ENCODE measurements at places on chromosomes 7 and 10.

DNA sequence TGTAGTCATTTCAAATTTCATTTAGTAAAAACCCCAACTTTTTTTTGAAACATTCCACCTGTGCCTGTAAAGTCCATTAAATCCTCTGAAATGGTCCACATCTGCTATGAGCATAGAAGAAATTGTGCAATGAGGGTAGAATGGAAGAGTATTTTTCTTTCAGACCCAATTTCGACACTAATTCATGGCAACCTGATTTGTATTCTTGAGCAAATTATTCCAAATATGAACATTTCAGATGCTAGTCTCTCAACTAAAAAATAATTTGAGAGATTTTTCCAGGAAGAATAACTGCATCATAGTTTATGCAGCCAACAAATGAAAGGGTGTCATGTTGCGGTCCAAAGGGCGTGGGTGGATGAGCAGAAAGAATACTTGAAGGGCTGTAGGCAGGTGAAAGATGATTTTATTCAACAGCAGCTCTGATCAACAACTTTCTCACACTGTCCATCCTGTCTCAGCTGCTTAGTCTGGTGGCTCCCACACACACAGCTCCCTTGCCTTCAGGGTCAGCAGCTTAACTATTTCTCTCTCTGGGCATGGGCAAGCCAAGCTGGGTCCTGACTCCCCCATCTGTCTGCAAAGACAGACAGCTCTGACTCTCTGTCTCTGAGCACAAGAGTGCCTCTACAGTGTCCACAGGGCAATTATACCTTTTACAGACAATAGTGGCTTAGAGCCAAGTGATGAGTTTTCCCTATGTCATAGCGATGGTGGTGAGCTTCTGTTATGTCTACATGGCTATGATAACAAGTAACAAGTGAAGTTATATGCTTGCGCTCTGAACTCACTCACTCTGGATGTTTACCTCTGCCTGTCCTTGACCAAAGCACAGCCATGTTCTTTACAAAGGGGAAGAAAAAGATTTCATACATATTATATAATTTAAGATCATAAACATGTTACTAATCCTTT lies 11.5 kb downstream of the STEAP2 start:
- DNase-seq = no peak

DNA sequence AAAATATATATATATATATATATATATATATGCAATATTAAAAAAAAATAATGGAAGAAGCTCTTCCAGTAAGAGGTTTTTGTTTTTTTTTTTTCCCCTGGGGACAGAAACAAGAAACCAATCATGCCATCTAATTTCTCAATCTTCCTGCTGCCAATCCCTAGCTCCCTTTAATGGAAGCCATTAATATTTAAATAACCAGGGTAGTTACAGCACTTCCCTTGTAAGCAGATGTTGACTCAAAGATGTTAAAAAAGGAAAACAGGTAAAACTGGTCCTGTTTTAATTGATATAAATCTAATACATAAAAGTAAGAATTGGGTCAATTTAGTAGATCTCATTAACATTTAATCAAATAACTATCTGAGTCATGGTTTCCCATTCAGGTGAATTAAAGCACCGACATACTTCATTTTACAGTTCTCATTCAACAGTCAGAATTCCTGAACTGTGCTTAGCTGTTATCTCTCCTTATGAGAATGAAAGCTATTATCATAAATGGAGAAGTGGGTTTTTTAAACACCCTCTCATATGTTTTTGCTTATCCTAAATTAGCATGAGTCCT lies 22.6 kb downstream of the CPVL start:
- no peak for DNase-seq

- DNase-seq = no peak
Measured at GRCh38 chr10:71040343-71040742, 152.0 kb upstream of the PCBD1 start.

GRCh38 chr10:59007307-59008025 lies 169.0 kb upstream of the PHYHIPL start:
- DNase-seq = no peak

- DNase-seq = no peak
Measured at GRCh38 chr10:103734731-103735130, 120.6 kb downstream of the SH3PXD2A start.

GRCh38 chr10:114408968-114409444 lies 4.7 kb upstream of the AFAP1L2 start:
- DNase-seq = no peak

GRCh38 chr7:14688208-14688607 lies 214.3 kb downstream of the DGKB start:
- DNase-seq = no peak

GRCh38 chr10:6542999-6543430 lies 37.1 kb downstream of the PRKCQ start:
- peak; percentile 78 for DNase-seq

DNA sequence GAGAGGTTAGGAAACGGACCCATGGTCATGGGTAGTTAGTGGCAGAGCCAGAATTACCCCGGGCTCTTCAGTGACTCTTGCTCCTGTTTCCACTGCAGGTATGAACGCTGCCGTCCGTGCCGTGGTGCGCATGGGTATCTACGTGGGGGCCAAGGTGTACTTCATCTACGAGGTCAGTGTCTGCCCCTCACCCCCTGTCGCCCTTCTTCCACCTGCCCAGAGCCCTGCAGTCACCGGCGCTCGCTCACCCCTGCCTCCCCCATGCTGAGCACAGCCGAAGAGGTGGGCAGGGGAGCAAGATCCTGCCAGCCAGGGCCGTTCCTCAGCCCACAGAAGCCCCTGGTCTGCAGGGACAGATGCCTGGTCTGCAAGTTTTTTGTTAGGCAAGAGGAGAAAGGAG lies 14.9 kb downstream of the PFKP start:
- DNase-seq = no peak

GRCh38 chr7:108156897-108157605 lies 26.9 kb upstream of the LAMB4 start:
- DNase-seq = no peak

DNA sequence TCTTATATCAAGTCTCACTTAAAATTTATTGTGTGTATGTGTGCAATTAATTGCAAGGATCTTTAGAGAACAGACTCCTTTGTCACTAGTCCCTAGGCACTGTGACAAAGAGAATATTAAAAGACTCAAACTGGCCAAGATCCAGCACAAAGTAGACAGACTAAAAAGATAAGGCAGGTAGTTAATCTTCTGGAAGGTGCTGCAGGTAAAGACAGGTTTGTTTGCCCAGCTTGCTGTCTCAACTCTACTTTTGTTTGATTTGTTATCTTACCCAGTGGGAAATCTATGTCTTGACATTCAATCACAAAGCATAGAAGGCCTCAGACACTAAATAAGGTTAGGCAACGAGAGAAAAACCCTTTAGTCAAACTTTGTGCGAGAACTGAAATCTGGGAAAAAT lies 807.9 kb upstream of the LRRN3 start:
- no peak for DNase-seq

- DNase-seq = no peak
Measured at GRCh38 chr10:105585171-105585570, 944.1 kb downstream of the SORCS3 start.

DNA sequence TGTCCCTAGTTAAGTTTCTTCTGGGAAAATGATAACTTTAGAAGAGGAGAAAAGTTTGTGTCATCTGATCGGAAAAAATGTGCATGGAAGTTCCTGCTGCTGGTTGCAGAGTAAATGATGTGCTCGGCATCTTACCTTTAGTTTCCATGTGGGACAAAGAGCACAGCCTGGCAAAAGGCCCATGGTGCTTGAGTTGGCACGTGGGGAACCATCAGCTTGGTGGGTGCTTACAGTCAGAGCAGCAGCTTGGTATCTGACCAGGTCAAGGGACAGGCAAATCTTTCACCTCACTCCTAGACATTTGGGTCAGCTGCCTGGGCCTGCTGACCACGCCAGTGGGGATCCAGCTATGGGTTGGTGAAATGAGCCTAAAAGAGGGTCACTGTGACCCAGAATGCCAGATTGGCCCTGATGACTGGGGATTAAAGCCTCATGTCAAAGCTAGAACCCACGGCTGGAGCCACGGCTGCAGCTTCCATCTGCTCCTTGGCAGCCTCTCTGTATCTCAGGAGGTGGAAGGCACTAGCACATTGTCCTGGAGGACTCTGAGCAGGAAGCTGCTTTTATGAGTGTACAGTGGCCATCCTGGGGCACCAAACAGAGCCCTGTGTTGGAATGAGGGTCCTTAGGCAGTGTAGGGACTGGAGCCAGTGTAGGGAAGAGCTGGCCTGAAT lies 24.7 kb downstream of the VWC2 start:
- DNase-seq = no peak

DNA sequence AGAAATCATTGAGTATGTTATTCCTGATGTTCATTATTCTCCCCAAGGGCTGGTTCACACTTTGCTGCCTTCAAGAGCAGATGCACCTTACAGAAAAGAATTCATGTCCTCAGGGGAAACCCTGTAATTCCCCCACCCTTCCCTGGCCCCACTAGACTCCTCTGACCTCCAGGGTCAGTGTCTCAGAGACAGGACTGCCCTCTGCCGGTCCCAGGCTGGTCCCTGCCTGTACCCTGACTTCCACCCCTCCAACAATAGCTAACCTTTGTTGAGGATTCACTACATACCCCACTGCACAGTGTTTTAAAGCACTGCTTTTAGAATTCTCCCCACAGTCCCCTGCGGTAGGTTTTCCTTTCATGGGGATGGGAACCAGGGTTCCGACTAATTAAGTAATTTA lies 4.4 kb upstream of the SEPHS1 start:
- peak; percentile 26 for DNase-seq

- no peak for DNase-seq
Measured at GRCh38 chr10:58511765-58512490, 744 bp upstream of the BICC1 start.

- no peak for DNase-seq
Measured at GRCh38 chr10:131797626-131798025, 103.2 kb upstream of the PPP2R2D start.

- DNase-seq = no peak
Measured at GRCh38 chr7:15674586-15674985, 11.9 kb downstream of the MEOX2 start.

All from activated naive CD4-positive, alpha-beta T cell treated with anti-CD3 and anti-CD28 coated beads, Interleukin-2, amount 10 ng/mL, durations not matched to agents 7 days and 5 days (primary cell).